ENCODE measurements at places on chromosomes 4 and X.

- DNase-seq: no peak
These were observed 58.0 kb upstream of the FRMPD4 start for GRCh38 chrX:12080265-12080664.

DNA sequence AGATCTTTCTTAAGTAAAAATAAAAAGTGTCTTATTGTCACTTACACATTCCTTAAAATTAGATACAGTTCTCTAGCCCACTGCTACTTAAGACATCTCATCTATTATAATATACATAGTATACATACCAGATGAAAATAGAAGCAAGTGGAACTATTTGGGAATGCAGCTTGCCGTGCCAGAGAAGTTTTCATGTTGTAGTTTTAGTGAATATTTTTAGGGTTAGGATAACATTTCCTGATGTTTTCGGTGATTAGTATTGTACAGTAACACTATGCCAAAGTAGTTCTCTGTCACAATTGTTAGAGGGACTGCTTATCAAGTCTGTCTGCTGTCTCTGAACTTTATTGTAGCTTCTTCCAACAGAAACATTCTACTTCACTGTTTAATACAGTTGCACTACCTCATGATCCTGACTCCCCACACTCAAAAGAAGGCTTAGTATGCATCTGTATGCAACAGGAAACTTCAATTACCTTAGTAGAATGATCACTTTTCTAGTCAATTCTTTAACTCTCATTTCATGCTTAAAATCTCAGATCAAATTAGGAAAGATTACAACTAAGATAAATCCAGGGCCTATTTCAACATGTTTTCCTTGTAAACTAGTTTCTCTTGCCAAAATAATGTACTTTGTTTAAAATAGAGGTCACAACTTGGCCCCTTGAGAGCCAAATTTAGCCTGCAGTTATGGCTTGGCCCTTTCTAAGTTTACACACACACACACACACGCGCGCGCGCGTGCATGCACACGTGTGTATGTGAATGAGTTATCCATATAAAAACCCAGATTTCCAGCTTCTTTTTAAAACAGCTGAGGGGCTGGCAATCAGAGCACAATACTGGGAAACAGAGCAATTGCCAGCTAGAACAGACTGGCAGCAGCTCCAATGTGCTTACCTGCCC lies 42.3 kb upstream of the SRPX start:
- no peak for DNase-seq

GRCh38 chrX:96929036-96929435 lies 45.3 kb downstream of the RPA4 start:
- no peak for DNase-seq

GRCh38 chrX:46770000-46770816 lies 11.3 kb upstream of the SLC9A7 start:
- no peak for DNase-seq

- no peak for DNase-seq
These were observed 58.4 kb upstream of the XAGE1A start for GRCh38 chrX:52437212-52437611.
